Stimulated activated CD8-positive, alpha-beta memory T cell treated with anti-CD3 and anti-CD28 coated beads, Interleukin-15, amount 100 ng/mL, for 4 hours (primary cell): ENCODE measurements at places on chromosomes 12 and 14.

DNA sequence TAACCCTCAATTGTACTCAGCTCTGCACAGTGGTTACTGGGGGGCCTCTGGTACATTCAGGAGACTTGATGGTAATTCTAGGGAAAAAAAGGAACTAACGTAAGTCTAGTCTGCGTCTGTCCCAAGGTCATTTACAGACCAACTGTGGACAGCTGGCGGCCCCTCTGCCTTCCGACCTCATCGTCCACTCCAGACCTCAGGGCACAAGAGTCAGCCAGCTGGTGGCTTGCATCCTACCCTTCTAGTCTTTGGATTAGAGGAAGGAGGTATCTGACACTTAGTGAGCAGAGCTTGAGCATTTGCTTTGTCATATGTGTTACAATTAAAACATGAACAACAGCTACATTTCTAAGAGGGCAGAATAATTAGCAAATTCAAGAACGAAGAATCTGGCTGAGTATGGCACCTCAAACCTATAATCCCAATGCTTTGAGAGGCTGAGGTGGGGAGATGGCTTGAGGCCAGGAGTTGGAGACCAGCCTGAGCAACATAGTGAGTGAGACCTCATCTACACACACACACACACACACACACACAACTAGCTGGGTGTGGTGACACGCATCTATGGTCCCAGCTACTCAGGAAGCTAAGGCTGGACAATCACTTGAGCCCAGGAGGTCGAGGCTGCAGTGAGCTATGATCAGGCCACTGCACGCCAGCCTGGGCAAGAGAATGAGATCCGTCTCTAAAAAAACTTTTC lies 36.5 kb downstream of the SSH1 start:
- DNase-seq: no peak

DNA sequence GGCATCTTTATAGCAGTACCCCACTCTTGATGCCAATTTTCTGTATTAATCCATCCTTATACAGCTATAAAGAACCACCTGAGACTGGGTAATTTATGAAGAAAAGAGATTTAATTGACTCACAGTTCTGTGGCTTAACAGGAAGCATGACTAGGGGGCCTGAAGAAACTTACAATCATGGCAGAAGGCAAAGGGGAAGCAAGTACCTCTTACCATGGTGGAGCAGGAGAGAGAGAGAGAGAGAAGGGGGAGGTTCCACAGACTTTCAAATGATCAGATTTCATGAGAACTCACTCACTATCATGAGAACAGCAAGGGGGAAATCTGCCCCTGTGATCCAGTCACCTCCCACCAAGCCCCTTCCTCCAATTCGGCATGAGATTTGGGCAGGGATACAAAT lies 84.4 kb downstream of the SLC24A4 start:
- DNase-seq: no peak

DNA sequence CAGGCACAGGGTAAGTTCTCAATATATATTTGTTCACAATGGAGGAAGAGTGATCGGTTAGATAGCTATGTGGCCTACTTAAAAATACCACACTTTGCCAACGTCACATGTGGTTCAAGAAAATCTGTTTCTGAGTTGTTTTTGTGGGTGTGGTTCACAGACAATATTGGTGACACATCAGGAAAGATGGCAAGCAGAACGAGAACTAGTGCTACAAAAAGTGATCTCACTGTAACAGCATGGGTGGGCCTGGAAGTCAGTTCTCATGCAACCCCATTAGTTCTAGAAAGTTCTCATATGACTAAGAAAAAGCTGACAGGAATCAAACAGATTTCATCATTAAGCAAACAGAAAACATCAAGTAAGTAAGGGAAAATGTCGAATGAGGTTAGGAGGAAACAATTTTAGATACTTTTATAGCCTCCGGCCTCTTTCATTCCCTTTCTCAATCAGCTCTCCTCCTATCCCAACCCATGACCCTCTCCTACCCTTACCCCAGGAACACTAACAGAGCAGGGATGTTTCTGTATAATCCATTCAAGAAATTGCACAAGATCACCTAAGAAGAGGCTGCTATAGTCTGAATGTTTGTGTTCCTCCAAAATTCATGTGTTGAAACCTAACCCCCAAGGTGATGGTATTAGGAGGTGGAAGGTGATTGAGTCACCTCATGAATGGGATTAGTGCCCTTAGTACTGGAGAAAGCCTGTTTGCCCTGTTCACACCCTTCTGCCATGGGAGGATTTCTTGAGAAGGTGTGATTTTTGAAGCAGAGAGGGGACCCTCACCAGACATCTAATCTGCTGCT lies 15.5 kb upstream of the NTN4 start:
- DNase-seq: no peak

DNA sequence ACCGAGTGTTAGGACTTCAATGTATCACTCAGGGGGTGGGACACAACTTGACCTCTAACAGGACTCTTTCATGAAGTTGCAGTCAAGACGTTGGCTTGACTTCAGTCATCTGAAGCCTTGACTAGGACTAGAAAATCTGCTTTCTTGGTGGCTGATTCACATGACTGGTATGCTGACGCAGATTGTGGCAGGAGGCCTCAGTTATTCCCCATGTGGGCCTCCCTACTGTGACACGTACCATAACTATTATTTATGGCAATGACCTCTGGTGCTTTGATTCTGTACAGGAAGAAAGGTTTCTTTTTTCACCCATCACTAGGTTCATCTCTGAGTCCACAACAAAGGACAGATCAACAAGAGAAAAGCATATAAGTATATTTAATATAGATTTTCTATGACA lies 270.4 kb downstream of the NEDD1 start:
- DNase-seq: no peak

DNA sequence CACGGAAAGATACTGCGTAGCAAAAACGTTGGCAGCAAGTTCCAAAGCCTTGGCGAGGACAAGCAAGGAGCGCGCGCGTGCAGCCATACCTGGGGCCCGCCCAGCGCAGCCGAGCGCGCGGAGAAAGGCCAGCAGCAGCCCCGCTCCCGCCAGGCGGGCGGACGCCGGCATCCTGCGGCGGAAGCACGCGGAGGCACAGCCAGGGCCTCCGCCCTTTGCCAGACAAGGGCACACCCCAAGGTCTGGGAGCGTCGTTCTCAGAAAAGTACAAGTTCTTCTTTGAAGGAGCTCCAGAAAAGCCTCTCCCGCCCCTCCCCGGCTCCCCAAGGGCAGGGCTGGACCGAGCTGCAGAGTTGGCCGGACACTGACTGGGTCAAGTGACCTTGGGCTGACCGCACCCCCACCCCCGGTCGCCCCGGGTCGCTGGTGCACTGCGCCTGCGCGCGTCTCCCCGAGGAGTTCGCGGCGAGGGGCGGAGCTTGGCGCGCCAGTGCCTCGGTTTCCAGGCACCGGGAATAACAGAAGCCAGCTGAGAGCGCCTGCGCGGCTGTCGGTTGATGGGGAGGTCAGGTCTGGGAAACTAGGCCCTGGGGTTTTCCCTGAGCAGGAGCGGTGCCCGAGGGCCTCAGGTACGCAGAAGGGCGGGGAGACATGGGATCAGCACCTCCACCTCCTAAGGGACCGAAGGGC lies at the start of gene ZC2HC1C:
Gene ZC2HC1C (plus strand): TSS at position 521 of the 690 bp plus-strand sequence. CDS start 933 bp downstream, outside the sequence.
- DNase-seq: no peak

GRCh38 chr14:35229084-35229791 lies 62.9 kb upstream of the PSMA6 start:
- no peak for DNase-seq

- no peak for DNase-seq
Observed at GRCh38 chr12:67816269-67816668, 167.7 kb downstream of the DYRK2 start.

DNA sequence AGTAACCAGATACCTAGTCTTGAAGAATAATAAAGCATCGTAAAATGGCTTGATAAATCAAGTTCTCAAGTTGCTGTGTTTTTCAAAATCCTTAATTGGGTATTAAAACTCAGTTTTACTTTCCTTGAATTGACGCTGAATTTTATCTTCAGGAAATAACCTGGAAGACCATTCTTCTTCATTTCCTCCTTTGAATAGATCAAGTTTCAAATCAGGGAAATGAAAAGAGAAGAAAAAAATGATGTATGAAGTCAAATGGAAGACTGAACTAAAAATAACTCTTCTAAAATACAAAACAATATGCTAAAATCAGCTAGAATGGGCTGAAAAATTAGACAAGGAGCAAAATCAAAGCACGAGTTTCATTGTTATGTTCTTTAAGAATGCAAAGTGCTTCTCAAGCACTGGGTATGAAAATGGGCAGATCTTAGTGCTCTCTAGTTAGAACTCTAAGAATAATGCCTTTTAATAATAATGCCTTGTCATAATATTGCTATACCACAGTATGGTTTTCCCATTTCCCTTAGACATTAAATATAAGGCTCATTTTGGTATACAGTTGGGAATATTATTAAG lies 54.6 kb upstream of the CLEC14A start:
- DNase-seq: no peak

DNA sequence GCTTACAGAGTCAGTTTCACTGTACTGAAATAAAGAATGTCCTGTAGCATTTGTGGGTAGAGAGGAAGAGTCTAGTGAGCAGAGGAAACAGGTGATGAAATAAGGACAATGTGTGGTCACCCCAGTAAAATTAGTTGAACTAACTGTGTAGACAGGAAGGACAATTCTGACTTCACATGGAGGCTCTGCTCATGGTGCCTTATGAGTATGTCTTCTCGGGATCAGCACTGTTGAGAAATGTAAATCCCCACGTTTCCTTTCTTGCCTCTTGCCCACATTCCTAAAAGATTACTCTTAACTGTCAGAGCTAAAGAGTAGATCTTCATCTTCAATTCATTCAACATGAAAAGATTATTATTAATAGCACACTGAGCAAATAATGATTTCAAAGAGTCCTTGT lies 113.2 kb upstream of the FLRT2 start:
- no peak for DNase-seq

- DNase-seq: no peak
Observed at GRCh38 chr14:69644814-69645213, 33.4 kb downstream of the SUSD6 start.

DNA sequence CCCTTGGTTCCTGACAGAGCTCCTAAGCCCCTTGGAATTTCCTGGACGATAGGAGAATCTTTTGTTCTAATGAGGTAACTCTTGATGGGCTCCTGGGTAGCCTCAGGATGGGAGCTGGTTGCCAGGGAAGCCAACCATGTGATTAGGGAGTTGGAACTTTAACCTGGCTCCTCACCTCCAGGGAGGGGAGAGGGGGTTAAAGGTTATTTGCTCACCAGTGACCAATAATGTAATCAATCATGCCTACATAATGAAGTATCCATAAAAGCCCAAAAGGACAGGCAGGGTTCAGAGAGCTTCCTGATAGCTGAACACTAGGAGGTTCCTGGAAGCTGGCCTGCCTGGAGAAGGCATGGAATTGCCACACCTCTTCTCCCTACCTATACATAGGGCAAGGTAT lies 6.2 kb upstream of the CNOT2 start:
- DNase-seq: no peak

DNA sequence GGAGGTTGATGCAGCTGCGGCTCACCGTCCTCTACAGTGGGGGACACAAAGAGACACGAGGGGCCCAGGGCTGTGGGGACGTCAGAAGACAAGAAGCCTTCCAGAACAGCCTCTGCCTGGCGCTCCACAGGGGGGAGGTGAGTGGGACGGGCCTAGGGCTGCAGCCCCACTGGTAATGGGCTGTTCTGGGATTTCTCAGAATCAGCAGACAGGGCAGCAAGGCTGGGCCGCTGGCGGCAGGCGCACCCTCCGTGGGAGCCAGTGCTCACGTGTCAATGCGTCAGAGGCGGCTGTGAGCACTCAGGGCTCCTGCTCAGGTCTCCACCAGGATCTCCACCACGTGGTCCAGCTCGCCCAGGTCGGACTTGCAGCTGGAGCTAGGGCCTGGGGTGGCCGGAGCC lies 10.0 kb downstream of the CDCA4 start:
- no peak for DNase-seq

DNA sequence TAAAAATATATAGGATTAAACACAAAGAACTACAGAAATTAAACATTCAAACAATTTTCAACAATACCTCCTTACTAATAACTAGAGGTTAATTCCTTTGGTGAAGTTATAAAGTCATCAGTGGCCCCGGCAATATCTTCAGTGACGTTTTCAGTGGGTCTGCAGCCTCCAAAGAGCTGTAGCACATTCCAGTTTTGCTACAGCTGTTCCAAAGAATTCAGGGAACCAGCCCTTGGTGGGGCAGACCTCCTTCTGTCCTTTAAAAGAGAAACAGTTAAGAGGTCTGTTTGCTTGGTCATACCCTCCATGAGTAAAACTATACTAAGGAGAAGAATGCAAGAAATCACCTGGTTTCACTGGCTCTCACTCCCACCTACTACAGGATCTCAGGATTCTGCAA lies 99.2 kb upstream of the ZDHHC17 start:
- DNase-seq: no peak

GRCh38 chr12:98297538-98297937 lies 217.9 kb upstream of the TMPO start:
- no peak for DNase-seq

DNA sequence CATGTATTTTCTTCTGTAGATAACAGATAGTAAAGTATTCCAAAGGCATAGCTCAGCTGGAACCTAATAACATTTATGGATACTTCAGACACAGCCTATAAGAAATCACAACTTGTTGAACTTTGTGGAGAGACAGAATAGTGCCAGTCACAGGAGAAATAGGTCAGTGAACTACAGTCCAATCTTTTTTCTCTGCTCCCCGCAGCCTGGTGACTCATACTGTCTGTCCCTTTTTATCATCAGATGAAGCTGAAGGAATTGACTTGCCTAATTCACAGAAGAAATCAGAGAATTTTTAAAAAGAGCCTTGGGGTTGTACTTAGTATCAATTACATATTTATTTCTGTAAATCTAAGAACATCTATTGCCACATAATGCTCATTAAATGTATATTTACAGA lies 222.3 kb downstream of the ALG10 start:
- DNase-seq: no peak

- no peak for DNase-seq
Observed at GRCh38 chr14:99749763-99750715, 43.2 kb upstream of the EML1 start.

- no peak for DNase-seq
Observed at GRCh38 chr12:62995097-62995496, 60.1 kb upstream of the PPM1H start.

- no peak for DNase-seq
Observed at GRCh38 chr12:103399986-103400385, 95.8 kb downstream of the C12orf42 start.

- DNase-seq: no peak
Observed at GRCh38 chr12:11497995-11498394, 102.6 kb upstream of the PRB2 start.

- no peak for DNase-seq
Observed at GRCh38 chr12:46264057-46264456, 4.8 kb downstream of the SLC38A1 start.

DNA sequence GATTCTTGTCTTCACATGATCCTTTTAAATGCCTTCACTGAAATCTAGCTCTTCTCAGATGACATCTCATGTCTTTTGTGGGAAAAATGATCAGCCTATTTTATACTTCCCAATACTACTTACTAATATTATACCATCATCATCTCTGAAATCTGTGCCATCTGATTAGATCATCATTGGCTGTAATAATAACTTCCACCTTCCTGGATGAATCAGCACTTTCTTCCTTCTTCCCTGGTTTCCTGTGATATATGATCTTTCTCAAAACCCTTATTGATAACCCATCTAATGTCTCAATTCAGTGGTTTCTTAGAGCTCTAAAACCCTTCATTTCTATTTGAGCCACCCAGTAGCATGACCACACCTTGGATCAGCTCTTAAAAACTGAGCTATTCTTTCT lies 30.9 kb downstream of the GPR137C start:
- no peak for DNase-seq

GRCh38 chr12:45774508-45775162 lies 45.1 kb downstream of the ARID2 start:
- no peak for DNase-seq

- DNase-seq: no peak
Observed at GRCh38 chr12:108845696-108846095, 11.7 kb downstream of the SSH1 start.

- DNase-seq: no peak
Observed at GRCh38 chr14:23183479-23183878, at the start of gene SLC7A8. TSS of gene SLC7A8 (minus strand) at chr14:23183660. CDS start at chr14:23182914, 746 bp downstream.
